Renal cortex interstitium (tissue), 15 donors: ENCODE measurements at places on chromosomes 1 and 21.

DNA sequence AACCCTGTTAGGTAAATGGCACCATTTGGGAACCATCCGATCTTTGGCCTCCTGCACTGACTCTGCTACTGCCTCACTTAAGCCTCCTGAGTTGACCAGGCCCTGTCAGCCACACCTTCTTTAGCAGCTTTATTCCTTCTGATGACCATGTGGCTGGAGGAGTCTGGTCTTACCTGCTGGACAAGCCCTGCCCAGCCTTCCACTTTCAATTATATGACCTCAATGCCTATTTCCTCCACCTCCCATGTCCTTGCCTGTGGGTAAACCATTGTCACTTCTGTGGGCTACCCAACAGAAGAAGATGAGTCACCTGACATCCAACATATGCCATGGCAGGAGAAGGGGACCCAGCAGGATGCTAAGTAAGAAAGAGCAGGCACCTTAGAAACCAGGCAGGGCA, 393.8 kb downstream of the NTNG1 start:
- no peak for DNase-seq

DNA sequence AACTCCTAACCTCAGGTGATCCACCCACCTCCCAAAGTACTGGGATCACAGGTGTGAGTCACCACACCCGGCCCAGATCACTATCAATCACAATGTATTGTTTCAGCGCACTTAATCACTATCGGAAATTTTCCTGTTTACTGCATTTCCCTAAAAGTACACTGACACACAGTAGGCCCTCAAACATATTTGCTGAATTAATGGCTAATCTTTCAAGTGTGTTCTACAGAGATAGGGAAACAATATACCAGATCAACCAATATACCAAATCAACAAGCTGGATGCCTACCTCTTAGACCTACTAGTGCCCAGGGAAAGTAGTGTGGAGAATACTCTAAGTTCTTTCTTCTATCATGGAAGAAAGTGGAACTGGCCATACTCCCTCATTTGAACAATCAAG, 17.1 kb downstream of the UBR4 start:
- no peak for DNase-seq

DNA sequence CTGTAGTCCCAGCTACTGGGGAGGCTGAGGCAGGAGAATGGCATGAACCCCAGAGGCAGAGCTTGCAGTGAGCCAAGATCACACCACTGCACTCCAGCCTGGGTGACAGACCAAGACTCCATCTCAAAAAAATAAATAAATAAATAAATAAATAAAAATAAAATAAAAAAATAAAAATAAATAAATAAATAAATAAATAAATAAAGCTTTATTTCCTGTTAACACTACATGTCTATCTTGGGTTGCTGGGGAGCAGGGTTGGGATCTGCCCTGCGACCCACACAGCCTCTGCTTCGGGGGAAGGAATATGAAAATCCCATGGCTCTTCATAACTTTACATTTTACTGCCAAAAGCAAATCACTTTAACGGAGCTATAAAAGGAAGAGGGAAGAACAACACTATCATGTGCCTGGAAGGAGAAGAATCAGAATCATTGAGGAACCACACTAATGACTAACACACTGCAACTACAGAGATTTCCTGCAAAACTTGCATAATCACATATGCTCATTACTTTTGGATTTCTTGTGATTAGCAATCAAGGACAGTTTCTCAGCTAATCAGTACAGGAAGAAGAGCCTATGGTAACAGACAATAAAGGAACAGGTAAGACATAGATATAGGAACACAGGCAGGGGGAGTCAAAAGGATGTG, 72.8 kb upstream of the CD55 start:
- DNase-seq: no peak

DNA sequence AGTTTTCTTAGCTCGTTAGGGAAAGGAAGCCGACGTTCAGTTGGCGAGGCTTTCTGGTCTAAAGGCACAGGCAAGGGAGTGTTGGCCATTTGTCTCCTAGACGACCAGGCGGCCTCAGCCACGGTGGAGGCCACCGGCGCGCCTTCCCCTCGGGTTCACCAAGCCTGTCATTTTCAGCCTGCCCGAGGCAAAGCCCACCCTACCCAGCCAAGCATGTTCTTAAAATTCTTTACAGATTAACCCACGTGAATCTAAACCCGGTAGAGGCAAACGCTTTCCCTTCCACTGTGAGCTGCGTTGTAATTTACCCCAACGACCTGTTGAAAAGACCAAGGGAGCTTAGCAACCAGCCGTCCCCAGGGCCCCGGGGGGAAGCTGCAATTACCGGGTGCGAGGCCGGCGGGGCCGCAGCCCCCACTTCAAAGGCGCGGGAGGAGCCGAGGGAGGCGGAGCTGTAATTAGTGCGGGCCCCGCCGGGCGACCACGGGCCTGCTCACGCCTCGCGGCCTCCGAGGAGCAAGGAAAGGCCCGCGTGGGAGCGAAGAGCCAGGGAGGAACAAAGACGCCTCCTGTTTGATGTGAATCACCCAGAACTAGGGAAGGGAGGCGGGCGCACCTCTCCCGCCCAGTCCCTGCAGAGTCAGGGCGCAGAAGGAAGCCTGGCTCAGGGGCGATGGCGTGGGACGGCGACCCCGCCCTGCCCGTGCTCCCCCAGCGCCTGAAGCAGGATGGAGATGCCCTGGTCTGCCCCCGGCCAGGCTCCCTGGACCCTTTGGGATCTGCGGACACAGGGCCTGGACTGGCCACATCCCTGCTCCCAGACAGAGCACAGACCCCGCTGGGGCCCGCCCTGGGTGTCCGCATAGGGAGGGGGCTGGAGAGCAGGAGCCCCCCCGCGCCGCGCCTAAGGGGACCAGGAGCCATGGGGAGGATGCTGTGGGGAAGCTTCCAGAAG, 12.1 kb upstream of the TSPEAR start:
- DNase-seq: peak; percentile 66

DNA sequence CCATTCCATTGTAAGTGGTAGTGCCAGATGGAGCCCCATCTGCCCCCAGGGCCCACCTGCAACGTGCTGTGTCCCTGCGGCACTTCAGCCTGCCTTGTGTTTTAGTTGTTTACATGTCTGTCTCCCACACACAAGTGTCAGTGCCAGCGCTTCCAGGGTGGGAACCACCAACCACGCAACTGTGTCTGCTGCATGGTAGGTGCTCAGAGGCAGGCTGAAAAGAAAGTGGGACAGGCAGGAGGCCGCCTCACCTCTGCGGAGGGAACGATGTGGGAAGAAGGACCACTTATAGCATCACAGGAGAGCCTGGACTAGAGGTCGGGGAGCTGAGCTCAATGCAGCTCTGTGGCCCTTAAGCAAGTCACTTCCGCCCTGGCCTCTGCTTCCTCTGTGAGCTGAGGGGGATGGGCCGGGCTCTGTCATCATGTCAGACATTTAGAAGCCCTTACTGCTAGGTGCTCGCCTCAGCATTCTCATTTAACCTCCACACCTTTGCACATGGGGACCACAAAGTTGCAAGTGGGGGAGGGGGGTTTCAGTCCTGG, 17.9 kb downstream of the SLC9A1 start:
- no peak for DNase-seq

GRCh38 chr1:63877816-63878215, 104.0 kb downstream of the ROR1 start:
- DNase-seq: no peak

DNA sequence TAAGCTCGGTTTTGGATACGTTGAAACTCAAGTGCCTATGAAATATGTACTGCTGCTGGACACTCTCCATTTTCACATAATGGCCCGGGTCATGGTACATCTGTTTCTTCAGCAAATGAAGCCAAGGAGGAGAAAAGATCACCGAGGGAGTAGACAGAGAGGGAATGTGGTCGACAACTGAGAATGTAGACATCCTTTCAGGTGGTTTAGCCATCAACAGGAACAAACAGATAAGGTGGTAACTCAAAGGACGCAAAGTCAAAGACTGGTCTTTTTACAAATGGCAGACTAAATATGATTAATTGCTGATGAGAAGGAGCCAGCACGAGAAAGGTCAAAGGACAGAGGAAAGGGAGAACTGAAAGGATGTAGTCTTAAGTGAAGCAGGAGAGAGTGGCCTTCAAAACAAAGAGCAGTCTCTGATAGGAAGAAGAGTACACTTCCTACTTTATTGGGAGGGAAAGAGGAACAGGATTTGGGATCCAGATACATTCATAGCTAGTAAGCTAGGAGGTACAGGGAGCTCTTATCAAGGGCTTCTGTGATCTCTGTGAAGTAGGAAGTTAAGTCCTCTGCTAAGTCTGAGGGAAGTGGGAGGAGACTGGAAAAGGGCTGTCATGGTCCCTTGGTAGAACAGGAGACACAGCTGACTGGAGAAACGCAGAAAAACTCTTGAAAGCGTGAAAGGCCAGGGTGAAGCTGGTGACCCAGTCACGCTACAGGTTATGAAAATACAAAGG, 28.3 kb downstream of the NUP133 start:
- DNase-seq: no peak

DNA sequence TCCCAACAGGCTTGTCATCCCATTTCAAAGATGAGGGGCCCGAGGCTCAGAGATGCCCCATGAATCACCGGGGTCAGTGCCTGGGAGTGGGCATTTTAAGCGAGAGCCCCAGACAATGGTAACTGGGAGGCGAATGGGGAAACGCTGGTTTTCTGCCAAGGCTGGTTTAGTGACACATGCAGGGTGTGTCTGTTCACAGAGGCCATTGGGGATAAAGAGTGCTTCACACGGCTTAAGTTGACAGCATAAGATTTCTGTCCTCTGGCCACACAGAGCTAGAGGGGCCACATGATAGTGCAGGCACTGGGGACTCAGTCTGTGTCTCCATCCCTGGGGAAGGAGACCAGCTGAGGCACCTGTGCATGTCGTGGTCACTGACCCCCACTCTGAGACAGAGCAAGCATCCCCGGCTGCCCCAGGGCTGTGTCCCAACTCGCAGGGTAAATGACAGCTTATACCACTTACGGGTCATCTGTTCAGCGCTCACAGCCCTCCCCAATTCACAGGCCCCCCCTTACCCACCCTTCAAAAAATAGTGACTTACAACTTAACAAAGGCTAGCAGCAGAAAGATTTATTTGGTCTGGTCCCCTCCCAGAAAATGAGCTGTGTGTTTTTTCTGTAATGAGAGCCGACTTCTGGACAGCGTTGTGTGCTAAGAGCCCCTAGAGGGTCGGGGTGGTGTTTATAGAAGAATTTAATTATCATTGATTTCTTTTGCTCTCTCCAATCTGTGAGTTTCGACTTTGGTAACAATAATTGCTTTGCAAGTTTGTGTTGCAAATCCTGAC, 34.9 kb upstream of the ARHGEF16 start:
- DNase-seq: no peak

- DNase-seq: no peak
Observed at GRCh38 chr1:10513199-10513598, 38.4 kb downstream of the PEX14 start.

GRCh38 chr1:7440154-7440553, 330.9 kb upstream of the VAMP3 start:
- no peak for DNase-seq

- no peak for DNase-seq
Observed at GRCh38 chr1:90612033-90612432, 105.1 kb downstream of the BARHL2 start.

DNA sequence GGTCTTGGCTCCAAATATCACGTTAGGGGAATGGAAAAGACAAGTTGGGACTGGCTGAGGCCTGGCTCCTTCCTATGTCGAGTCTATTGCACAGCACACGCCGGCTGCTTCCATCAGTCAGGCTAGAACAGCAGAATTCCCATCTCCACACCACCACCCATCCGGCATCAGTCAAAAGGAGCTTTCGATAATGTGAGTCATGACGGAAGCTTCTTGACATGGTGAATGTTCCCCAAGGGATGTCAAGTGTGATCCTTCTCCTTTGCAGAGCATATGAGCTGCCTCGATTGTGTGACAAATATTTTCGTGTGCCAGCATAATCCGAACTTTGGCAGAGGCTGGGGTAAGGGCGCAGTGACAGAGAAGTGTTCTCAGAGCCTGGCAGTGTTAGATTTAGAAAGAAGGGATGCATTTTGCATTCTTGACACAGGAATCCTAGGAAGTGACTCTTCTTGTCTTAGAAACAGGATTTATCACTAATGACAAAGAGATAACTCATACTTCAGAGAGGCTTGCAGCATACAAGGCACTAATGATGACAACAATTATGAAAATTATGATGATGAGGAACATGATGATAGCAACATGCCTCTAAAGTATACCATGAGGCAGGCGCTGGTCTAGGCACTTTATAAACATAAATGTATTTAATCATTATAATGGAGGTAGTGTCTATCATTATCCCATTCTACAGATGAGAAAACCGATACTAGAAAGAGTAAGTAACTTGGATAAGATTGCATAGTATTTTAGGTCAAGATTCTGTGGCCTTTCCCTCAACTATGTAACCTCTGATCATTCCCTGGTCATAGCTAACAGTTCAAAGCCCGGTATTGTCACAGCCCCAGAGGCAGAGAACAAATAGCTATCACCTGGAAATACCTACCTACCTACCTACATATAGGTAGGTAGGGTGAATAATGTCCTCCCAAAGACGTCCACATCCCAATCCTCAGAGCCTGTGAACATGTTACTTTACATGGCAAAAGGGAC, 135.0 kb downstream of the KCNJ6 start:
- no peak for DNase-seq

- no peak for DNase-seq
Observed at GRCh38 chr1:246843876-246844275, 87.9 kb downstream of the AHCTF1 start.

GRCh38 chr1:155011437-155012025, 8.9 kb downstream of the ZBTB7B start:
- no peak for DNase-seq

DNA sequence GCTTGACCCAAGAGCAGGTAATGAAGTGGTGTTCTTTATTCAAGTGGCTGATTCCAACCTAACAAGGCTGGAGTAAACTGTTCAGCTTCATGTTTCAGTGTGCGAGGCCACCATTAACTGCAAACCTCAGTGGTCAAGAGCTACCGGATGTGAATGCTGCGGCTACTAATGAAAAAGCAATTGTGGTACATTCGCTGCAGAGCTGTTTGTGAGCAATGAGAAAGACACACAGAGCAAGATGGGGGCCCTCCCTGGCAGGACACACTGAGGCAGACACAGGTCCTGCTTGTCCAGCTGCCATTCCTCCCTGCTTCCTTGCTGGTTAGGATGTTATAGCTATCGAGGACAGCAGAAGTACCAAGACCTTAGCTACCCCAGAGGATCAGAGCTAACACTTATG, 26.1 kb downstream of the SYF2 start:
- no peak for DNase-seq

- no peak for DNase-seq
Observed at GRCh38 chr1:213484333-213484732, 433.3 kb downstream of the RPS6KC1 start.

DNA sequence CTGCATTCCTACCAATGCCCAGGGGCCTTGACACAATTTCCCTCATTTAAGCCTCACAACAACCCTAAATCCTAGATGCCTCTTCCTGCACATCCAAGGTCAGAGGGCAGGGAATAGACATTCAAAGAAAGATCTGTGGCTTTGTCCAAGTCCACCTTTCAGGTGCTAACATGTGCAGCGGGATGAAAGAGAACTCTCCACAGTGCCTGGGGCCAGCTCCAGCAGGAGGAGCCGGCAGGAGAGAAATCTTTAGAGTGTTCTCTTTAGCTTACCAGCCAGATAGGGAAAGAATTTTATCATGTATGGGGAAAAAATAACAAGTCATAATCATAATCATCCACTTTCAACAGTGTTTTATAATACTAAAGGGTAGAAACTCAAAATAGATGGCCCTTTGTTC, 319.7 kb downstream of the MATN1 start:
- no peak for DNase-seq
